HFFc6 (cell line): ENCODE measurements at places on chromosomes 12 and 14.

GRCh38 chr12:31226639-31227038, 99.3 kb downstream of the SINHCAF start:
- no peak for DNase-seq

DNA sequence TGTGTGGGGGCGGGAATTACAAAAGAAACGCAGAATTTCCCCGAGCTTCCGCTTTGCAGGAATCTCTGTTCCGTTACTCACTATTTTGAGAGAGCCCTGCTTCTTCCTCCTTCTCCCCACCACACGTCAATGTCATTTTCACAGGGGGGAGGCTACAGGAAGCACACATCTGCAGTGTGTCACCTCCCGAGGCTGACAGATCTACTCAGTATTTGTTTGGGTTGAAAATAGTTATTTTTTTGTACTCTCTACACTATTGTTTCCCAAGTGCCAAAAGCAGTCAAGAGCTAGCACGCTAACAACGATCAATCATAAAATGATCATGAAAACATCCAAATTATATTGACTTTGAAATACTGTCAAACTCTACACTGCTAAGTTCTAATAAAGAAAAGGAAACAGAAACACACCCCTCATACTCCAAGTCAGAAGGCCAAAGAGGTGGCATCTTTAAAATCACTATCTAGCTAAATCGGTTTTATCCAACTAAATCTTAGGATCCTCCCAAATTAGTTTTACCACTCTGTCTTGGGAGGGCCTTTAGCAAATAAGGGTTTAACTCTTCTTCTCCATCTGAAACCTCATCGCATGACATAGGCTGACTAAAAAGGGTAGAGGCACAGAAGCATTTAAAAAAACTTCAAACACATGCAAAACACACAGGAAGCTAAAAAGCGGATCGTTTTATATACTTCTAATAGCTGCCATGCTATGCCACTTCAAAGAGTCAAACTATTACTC, 51.8 kb downstream of the FOXN3 start:
- no peak for DNase-seq

DNA sequence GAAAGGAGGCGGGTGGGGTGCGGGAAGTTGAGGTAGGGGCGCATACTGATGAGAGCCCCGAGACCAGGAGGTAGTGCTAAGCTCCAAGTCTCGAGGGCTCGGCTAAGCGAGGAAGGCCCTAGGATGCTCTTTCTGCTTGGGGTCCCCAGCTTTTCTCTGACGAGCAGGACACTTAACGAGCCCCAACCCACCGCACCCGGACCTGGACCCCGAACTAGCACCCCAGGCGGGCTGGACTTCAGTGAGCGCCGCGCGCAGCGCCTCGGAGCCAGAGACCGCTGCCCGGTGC, 4.7 kb upstream of the C1QL4 start:
- no peak for DNase-seq

DNA sequence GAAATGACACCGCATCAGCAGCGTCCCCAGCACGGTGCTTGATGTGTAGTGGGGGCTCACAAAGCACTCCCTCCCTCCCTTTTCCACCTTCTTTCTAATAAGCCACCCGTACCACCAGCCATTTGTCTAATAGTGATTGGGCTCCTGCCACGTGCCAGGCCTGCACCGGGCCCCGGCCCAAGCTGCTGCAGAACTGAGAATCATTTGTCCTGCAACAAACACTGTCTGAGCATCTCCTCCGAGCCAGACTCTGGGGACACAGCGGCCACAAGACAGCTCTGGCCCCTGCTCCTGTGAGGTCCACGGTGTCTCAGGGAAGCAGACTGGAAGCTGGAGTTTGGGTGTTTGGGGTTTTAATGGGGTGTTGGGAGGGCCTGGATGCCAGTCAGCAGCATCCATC, 43.9 kb downstream of the MVK start:
- no peak for DNase-seq

- peak; percentile 64 for DNase-seq
Observed at GRCh38 chr14:34436118-34436905, 25.7 kb downstream of the SPTSSA start.

DNA sequence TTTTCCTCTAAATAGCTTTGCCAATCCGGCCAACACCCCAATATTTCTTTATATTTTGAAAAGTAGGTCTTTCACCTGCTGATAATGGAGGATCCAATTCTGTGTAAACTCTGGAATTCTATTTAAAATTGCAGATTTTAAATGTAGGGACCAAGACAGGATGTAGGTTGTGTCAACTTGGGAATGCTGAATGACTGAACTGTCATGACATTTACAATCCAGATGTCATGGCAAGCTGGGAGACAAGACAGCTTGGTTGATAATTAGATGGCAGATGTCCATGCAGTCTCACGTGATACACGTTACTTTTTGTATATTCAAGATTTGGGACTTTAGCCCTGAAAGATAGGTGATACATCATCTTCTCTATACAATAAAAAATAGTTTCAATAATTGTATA, 477.2 kb downstream of the DIO2 start:
- DNase-seq, result no peak

DNA sequence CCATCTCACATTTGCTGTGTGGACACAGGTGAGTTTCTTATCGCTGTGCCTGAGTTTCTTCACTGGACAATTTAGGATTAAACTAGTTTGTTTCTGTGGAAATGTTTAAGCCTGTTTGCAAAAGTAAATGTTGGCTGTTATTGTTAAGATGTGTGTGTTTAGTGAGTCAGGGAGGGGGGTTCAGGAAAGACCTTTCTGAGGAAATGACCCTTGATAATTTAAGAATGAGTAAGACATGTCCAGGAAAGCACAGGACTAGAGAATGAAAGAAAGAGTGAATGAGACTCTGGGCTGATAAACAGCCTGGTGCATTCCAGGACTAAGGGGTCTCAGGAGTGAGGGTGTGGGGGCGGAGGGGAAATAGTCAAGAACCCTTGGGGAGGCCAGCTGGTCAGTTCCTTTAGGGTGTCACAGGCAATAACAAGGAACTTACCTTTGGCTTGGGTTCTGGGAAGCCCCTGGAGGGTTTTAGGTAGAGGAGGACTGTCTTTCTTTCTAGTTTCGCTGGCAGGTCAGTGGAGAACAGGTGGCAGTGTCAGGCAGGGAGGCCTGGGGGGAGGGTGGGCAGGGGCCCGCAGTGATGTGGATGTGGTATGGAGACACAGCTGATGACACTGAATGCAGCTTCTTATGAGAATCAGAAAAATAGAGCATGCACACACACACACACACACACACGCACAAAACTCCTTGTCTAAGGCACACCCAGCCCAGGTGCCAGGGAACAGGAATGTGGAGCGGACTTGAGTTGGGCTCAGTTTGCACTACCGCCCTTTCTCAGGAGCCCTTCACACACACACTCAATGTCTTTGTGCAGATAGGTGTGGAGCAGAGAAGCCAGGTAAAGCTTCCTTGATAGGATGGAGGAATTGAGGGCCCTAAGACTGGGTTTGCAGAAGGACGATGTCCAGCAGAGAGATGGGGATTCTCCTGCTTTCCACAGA, 1005.5 kb downstream of the VRK1 start:
- DNase-seq, result no peak

DNA sequence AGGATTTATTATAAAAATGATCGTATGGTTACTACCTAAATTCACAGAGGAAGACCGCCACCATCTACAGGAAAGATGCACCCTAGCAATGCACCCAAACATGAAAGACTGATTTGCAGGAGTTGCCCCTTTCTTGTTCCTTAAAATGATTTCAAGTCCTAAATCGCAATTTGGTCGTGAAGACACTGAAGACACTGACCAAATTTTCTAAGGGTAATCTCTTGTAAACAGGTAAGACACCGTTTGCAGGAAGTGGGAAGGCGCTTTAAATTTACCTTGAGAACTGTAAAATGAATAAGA, 1.0 kb downstream of the SOS2 start:
- DNase-seq, result no peak

GRCh38 chr14:81336009-81336408, 64.1 kb downstream of the STON2 start:
- no peak for DNase-seq

GRCh38 chr14:105325716-105326567, 11.4 kb downstream of the PACS2 start:
- no peak for DNase-seq

DNA sequence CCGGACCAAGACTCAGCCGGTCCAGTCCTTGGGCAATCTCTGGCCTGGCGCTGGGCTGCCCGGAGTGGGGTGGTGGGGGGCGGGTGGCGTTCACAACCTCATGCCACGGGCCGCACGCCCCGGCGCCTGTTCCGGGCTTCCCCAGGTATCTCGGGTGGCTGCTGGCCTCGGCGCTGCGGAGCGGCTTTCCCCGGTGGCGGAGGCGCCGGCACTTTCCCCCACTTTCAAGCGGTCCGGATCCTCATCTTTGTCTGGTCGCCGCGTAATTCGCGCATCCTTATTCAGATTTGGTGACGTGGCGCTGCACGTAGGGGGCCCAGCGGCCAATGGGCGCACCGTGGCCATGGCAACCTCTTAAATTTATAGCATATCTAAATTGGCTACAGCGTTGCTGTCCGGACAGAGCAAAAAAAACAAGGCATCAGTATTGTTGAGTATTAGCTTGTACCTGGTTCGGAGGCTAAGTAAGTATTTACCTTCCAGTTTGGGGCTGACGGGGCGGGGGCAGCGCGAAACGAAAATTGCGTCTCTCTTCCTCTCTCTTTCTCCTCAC, at the start of gene LHX5:
LHX5 (minus strand) TSS at position 253 of the 553 bp plus-strand sequence. CDS start 373 bp downstream, outside the sequence.
- DNase-seq, result no peak

GRCh38 chr12:3427956-3428355, 63.0 kb upstream of the PRMT8 start:
- DNase-seq, result no peak

GRCh38 chr12:122849352-122850047, 14.2 kb downstream of the HIP1R start:
- no peak for DNase-seq

- peak; percentile 11 for DNase-seq
Observed at GRCh38 chr12:118436002-118436730, 59.8 kb downstream of the SUDS3 start.

DNA sequence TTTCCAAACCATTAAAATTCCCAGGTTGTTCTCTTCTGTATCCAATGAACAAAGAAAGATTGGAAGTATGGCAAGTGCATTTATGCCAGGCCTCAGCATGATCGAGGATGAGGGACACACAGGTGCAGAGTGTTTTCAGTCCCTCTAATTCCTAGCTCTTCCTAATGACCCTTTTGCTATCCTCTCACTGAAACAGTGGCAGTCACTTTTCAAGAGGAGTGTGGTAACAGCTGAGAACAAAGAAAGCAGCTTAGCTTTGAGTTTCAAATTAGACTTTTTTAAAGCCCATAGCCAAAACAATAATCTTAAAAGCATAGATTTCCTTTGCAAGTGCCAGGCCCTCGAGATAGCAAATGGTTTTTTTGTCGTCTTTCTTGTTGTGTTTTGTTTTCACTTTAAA, 110.8 kb downstream of the KCNH5 start:
- no peak for DNase-seq
